Stimulated activated CD4-positive, alpha-beta T cell treated with anti-CD3 and anti-CD28 coated beads, Interleukin-2, amount 100 ng/mL, for 4 hours (primary cell): ENCODE measurements at places on chromosomes 4 and X.

GRCh38 chrX:34638116-34638515, 19.0 kb downstream of the TMEM47 start:
- no peak for DNase-seq

DNA sequence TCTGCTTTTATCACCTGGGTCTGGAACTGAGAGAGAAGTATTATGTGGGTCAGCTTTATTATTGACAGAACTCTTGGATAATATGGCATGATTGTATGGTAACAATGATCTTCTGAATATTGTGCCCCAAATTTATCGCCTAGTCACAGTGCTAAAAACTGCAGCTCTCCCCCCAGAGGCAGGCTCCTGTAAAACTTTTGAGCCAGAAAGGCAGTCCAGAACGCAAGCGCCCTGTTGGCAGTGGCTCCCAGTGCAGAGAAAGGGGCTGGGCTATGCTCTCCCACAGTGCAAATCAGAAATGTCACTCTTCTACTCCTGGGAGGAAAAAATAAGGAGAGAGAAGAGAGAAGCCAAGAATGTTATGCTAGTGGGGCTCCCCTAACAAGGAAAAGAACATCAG, 50.5 kb downstream of the HELT start:
- DNase-seq = no peak

GRCh38 chrX:134806707-134807038, 148.4 kb upstream of the PLAC1 start:
- no peak for DNase-seq

GRCh38 chr4:5885733-5886132, 7.2 kb downstream of the CRMP1 start:
- DNase-seq = no peak

- no peak for DNase-seq
These were observed 399.9 kb upstream of the CNKSR2 start for GRCh38 chrX:20974326-20974725.

DNA sequence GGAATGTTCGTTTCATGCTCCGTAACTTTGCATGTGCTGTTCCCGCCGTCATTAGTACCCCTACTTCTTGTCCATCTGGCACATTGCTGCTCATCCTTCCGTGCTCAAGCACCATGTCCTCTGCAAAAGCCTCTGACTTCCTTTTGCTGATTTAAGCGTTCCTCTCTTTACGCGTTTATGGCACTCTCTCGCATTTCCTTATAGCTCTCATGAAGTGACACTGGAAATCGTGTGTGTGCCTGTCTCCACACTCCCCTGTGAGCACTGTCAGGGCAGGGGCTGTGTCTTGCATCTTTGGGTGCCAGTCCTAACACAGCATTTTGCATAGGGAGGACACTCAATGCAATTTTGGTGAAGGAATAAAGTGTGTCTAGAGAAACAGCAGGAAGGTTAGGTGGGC, 210.6 kb upstream of the FAT1 start:
- no peak for DNase-seq

DNA sequence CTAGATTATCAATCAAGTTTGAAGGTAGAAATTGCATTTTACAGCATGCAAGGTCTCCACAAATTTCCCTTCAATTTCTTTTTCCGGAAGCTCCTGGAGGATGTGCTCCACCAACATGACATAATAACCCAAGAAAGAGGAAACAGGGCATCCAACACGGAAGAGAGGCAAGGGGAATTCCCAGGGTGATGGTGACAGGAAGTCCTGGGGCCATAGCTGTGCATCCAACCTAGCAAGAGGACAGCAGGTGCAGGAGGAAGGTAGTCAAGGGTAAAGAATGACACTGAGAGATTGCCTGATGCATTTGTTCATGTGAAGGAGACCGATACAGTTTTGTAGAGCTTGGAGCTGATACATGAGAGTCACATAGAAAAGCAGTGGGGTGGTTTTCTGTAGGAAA, 115.7 kb upstream of the LSM6 start:
- no peak for DNase-seq

- DNase-seq = peak; percentile 35
These were observed at the start of gene ITM2A for GRCh38 chrX:79366873-79367749. ITM2A (minus strand) TSS chrX:79367334; CDS start chrX:79367215, 119 bp downstream.

DNA sequence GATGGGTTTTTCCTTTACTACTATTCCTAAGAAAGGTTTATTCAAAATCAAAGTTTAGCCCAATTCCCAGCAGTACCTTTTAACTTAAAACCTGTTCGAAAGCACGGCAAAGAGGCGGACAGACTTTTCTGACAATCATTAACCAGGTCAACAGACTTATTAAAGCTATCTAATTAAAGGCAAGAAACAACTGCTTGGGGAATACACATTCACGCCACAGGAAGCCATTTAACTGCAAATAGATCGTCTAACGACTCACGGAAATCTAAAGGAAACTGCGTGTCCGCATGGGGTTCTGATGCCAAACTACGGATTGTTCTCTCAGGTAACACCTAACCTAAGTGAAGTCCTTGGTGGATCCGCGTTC, 663 bp upstream of the USP53 start:
- no peak for DNase-seq

DNA sequence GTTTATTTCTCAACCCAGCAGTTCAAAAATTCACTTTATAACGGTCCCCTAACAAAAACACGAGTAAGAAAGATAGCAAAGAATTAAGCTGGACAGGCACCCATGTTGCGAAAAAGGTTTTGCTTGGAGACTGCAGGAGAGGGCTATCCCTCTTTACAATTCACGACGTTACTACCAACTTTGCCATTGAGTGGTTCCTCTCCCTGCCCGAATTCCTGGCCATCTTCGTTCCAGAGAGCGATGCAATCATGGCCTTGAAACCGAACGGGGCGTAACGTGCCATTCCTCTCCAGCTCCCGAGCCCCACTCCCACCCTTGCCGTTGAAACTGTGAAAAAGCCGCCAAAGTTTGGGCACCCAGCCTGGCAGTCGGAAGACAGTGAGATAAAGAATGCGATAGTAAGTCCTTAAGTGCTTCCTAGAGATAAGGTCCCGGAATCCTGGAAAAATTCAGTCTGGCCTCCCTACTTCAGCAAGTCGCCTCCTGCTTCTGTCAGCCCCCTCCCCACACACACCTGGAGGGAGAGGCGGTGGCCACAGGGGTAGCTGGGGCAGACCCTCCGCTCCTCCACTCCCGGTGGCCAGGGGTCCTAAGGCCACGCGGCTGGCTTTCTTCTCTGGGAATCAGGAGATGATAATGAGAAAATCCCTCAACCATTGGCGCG, 65.2 kb downstream of the FBXO8 start:
- no peak for DNase-seq

DNA sequence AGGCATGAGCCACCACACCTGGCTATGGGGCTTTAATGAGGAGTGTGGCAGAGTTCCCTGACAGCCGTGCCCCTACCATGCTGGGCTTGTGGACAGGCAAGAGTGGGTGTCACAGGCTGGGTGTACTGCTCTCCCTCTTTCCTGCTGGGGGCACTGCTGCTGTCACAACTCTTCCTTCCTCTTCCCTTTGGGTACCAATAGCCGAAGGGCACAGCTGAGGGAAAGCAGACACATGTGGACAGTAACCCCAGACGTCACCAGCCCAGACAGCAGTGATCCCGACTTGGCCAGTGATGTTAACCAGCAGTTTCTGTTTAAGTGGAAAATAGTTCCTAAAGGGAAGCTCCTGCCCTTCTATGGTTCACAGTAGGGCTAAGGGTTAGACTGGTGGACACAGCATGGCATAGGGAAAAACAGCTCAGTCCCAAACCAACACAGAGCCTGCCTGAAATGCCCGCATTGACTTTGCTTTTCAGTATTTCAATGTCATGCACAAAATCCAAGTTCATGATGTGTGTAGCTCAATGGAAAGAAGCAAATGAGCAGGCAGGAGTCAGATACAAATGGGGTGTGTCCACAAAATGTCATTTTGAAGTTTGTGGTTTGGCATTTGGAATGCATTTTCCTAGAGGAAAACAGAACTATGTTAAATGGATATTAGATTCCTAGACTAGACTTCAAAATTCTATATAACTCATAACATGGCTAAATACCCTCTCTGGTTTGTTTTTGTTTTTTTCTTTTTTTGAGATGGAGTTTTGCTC, 24.9 kb upstream of the DDX3X start:
- no peak for DNase-seq

- DNase-seq = no peak
These were observed 555.9 kb upstream of the DIPK2B start for GRCh38 chrX:45756557-45756956.

GRCh38 chr4:54971474-54971950, 153.9 kb downstream of the KDR start:
- DNase-seq = peak; percentile 9

DNA sequence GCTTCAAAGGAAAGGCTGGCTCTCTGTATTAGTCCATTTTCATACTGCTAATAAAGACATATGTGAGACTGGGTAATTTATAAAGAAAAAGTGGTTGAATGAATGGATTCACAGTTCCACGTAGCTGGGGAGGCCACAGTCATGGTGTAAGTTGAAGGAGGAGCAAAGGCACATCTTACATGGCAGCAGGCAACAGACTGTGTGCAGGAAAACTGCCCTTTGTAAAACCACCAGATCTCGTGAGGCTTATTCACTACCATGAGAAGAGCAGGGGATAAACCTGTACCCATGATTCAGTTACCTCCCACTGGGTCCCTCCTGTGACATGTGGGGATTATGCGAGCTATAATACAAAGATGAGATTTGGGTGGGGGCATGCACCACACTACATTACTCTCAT, 1486.6 kb downstream of the PCDH7 start:
- no peak for DNase-seq

DNA sequence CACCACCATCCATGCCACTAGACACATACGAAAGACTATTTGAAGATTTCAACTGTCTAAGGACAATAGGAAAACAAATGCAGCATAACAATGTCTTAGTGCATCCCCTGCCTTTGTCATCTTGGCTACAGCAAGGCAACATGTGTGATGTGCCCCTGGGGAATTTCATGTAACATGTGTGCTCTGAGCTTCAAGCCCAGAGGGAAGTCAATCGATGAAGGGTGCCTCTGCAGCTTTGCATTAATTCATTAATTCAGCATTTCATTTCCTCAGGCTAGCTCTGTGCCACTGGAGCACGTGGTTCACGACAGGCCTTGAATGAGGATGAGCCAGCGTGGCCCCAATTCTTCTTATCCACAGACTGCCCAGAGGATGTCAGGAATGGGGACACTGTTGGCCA, 253.9 kb upstream of the GPC4 start:
- no peak for DNase-seq

- DNase-seq = no peak
These were observed 5.9 kb upstream of the SCARB2 start for GRCh38 chr4:76219299-76220055.

GRCh38 chr4:43607400-43607799, 714.9 kb downstream of the GRXCR1 start:
- no peak for DNase-seq

GRCh38 chr4:174210354-174210753, 73.1 kb downstream of the FBXO8 start:
- no peak for DNase-seq

GRCh38 chr4:172786039-172786792, 382.4 kb upstream of the GALNT7 start:
- DNase-seq = no peak

DNA sequence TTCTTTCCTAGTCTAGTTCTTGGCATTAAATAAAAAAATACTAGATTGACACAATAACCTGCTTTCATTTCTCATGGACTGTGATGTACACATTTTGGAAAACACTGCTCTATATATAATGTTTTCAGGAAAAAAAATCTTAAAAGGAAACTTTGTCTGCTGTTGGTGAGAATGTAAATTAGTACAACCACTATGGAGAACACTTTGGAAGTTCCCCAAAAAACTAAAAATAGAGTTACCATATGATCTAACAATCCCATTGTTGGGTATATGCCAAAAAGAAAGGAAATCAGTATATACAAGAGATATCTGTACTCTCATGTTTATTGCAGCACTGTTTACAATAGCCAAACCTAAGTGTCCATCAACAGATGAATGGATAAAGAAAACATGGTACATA, 202.3 kb downstream of the PPP3CA start:
- DNase-seq = no peak

- DNase-seq = no peak
These were observed 24.8 kb downstream of the PDGFC start for GRCh38 chr4:156946516-156947424.

GRCh38 chr4:86015412-86016350, 344.2 kb downstream of the MAPK10 start:
- no peak for DNase-seq

- no peak for DNase-seq
These were observed 661.7 kb upstream of the FAM241A start for GRCh38 chr4:111483375-111484169.

- DNase-seq = no peak
These were observed 16.7 kb upstream of the AFAP1 start for GRCh38 chr4:7956270-7956808.

DNA sequence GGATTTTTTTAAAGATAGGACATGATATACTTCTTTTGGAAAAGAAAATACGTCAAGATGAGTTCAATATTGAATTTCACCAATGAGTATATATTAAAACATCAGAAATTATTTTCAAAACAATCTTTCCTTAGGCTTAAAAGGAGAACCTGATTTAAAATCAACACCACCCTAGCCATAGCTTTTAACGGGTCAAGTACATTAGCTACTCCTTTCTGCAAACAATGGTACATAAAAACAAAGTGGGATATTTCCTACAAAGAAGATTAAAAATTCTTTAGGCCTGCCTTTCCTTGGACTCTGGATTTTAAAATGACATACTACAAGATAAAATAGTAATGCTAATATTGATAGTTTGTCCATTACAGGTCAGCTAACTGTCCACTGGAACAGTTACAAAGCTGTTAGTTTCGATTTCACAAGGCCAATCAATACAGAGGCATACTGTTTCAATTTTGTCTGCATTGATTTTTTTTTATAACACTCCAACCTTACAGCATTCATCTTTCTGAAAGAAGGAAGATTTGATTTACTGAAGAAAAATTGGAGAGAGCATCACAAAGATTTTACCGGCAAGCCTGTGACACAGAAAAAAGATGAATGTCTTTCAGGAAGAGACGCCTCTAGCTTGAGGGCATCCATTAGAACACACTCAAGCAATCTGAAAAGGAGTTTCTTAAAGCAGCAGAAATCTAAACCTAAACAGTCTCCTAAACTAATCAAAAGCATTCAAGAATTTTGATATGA, 97.2 kb downstream of the MAB21L2 start:
- DNase-seq = no peak

GRCh38 chrX:126847143-126847542, 27.6 kb downstream of the PRR32 start:
- DNase-seq = no peak

- no peak for DNase-seq
These were observed 8.3 kb upstream of the HAND2 start for GRCh38 chr4:173538148-173538908.

GRCh38 chr4:140186651-140187315, 32.8 kb upstream of the MAML3 start:
- no peak for DNase-seq

DNA sequence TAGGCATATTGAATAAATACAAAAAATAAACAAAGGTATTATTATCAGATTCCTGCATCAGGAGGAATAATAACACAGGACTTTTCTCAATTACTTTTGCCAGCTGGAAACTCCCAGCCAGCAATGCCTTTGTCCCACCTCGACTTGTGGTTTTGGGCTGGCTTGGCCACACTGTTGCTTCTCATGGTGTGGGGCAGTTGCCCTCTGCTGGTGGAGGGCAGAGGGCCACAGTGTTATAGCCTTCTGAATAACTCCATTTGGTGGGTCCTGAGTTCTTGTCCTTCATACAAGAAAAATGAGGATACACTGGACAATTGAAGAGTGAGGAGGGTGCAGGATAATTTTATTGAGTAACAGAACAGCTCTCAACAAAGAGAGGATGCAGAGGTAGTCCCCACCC, 1206.0 kb upstream of the ADGRL3 start:
- DNase-seq = no peak

- DNase-seq = no peak
These were observed 4.9 kb downstream of the CHRNA9 start for GRCh38 chr4:40340030-40340429.
